ENCODE measurements at places on chromosomes 2 and 18.

DNA sequence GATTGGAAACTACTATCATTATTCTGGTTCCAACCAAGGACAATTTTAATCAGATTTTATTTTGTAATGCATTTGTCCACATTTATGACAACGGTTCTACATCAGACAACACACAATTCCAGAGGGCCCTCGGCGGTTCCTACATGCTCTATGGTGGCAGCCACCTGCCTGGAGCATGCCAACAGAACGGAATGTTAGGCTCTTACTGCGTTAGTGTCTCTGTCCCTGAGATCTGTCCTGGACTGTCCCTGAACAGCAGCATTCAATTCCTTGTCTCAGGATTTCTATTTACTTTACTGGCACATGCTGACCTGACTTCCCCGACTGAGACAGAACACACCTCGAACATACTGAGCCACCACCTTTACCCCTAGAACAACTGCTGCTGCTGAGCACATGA is 117.7 kb downstream of the CCBE1 start:
- DNase-seq, result no peak

DNA sequence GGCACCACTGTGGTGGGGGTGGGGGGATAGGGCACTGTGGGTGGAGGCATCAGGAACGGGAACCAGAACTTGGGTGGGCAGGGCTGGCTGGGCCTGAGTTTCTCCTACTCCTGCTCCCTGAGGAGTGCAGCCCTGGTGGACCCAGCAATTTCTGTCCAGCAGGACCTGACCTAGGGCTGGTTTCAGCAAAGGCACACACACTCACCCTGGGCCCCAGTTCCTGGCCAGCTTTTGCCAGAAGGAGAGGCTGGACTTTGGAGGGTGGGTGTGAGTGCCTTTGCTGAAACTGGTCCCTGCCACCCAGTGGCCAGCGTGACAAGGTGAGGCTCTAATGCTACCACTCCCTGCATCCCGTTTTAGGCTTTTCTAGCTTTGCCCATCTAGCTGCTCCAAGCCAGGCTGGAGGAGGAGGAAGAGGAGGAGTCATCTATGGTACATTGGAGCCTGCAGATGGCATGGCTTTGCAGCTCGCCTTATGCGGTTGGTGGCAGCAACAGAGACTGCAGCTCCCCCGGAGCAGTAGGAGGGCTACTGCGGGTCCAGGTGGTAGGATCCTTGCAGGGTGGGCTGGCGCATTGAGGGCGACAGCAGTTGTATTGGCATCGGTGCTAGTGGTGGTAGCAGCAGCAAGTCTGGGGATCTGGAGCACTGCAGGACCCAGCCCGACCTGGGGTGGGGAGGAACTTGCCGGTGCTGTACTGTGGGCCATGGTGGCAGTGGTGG is 40.4 kb upstream of the IMP4 start:
- no peak for DNase-seq

- DNase-seq, result no peak
Observed at GRCh38 chr2:42851186-42851585, 58.8 kb upstream of the HAAO start.

- no peak for DNase-seq
Observed at GRCh38 chr18:71238974-71239624, 950.3 kb downstream of the SOCS6 start.

- peak; percentile 42 for DNase-seq
Observed at GRCh38 chr2:100234141-100234540, 88.2 kb downstream of the LONRF2 start.

DNA sequence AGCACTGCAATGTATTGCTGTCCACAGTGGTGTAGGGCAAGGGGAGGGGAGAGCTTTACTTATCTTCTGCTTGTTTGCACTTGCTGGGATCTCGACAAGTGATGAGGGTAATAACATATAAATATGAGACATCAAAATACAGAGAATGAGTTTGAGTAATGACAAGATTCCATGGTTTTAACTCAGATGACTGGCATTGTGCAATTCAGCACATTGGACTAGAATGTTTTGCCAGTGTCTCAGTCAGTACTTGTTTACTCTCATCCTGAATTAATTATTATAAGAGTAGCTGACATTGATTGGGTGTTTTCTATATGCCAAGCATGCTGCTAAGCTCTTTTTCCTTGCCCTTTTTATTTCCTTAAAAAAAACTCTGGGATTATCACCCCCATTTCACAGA is 306.7 kb upstream of the MMADHC start:
- DNase-seq, result peak; percentile 17

GRCh38 chr2:117618607-117619006 is 195.9 kb upstream of the DDX18 start:
- DNase-seq, result no peak

Measured in GM23248 (cell line).